ENCODE measurements at places on chromosomes 6 and 20. TPM values are rescaled to one million over a fixed set of nuclear protein-coding genes. Genes with fewer than 3 reads are reported as not detected.
A peak's percentile ranks its signal among the peaks of the same experiment; 100 is the strongest.

- no peaks in the 10 kb centered on the region for H3K27me3 ChIP-seq
- H3K36me3 ChIP-seq = no peaks in the 10 kb centered on the region
- DNase-seq = peak; percentile 47
- peaks cover 19% of the 10 kb centered on the region for H3K4me1 ChIP-seq
Measured at GRCh38 chr6:148836751-148837150, 89.9 kb downstream of the UST start.

DNA sequence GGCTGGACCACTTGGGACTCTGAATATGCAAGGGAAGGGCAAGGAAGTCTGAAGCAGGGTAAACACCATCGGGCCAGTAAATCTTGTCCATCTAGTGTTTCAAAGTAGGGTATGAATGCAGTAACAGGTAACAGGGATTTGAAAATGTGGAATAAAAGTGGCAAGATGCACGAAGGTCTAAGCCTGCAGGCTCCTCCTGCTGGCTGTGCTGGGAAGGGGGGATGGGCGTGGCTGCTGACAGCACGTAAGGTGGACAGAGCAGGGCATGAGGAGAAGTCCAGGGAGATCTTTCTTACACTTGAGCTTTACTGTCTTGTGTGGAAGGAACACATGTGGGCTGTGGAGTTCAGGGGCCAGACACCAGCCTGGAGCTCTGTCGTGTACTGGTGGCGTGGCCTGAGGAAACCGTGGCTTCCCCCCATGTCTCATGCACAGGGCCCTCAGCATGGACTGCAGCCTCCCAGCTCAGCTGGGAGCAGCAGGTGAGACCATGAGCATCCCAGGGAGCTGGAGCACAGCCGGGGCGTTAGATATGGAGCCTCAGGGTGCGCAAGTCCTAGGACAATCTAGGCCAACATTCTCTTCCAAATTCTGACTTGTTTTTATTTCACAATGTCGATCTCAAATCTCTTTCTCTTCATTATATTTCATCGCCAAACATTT, 84.5 kb downstream of the SLC22A23 start:
- no peak overlapping the region for H3K4me3 ChIP-seq
- no peak overlapping the region for H3K27ac ChIP-seq
- no peaks in the 10 kb centered on the region for H3K27me3 ChIP-seq
- no peaks in the 10 kb centered on the region for H3K4me1 ChIP-seq
- DNase-seq = no peak
- H3K36me3 ChIP-seq = no peaks in the 10 kb centered on the region

GRCh38 chr6:63543982-63544381, 28.3 kb upstream of the LOC128125822 start:
- no peaks in the 10 kb centered on the region for H3K36me3 ChIP-seq
- H3K27ac ChIP-seq = no peak overlapping the region
- DNase-seq = no peak
- H3K27me3 ChIP-seq = peaks cover 2% of the 10 kb centered on the region
- no peaks in the 10 kb centered on the region for H3K4me1 ChIP-seq

DNA sequence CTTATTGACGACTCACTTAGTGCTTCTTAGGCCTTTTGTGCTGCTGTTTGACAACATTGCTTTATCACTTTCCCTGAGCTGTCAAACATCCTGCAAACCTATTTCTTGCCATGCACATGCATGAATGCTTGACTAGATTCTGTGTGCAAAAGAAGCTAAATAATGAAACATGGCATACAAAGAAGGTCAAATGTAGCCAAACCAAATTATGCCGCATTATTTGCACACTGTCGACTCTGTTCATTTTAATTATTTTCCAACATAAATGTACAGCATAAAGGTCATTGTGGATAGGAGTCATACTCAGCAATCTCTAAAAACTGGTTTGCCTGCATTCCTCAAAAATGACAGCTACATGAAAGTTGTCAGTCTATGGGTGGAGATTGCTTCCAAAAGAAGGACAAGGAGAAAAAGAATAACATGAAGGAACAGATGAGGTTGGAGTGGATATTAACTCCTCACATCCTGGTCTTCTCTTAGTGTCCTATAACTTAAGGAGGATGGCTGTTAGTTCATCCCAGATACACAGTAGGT, 123.1 kb upstream of the STXBP5 start:
- H3K4me1 ChIP-seq = no peaks in the 10 kb centered on the region
- no peak for DNase-seq

DNA sequence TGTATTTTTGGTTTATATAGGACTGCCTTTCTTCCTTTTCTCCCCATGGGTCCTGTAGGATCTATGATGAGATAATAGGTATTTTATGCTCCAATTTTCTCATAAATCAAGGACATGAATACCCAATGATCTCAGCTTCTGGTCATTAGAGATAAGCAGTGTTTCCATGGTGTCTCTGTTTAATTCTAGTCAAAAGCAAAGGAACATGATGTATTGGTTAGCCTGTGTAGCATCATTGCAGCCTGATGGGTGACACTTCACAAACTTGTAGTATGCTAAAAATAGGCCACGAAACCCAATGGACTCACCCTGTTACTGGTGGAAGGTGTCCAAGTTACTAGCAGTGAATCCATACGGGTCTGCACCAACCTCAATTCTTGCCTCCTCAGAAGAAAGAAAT, 116.2 kb upstream of the SNX9 start:
- H3K4me1 ChIP-seq = no peaks in the 10 kb centered on the region
- H3K27me3 ChIP-seq = no peaks in the 10 kb centered on the region
- H3K27ac ChIP-seq = no peak overlapping the region
- H3K4me3 ChIP-seq = no peak overlapping the region
- H3K36me3 ChIP-seq = no peaks in the 10 kb centered on the region
- DNase-seq = no peak

- no peak overlapping the region for H3K4me3 ChIP-seq
- no peak overlapping the region for H3K27ac ChIP-seq
- peaks cover 10% of the 10 kb centered on the region for H3K27me3 ChIP-seq
- H3K36me3 ChIP-seq = no peaks in the 10 kb centered on the region
Measured at GRCh38 chr20:47805951-47806350, 20.7 kb upstream of the SULF2 start.

Gene TMEM200A
- total RNA-seq = 14.9 TPM

Gene CLVS2
- total RNA-seq = not detected

Gene PPP1R14C
- total RNA-seq = 6.6 TPM

Gene SIGLEC1
- not detected for total RNA-seq

All from astrocyte (in vitro differentiated cells and primary cell).